ENCODE measurements at places on chromosomes 12 and 14. TPM values are rescaled to one million over a fixed set of nuclear protein-coding genes. Genes with fewer than 3 reads are reported as not detected.
A peak's percentile ranks its signal among the peaks of the same experiment; 100 is the strongest.

- no peak for DNase-seq
These were observed 38.8 kb upstream of the ATP23 start for GRCh38 chr12:57902478-57902969.

GRCh38 chr12:49015196-49015595 is 3.4 kb downstream of the PRKAG1 start:
- DNase-seq, result no peak

DNA sequence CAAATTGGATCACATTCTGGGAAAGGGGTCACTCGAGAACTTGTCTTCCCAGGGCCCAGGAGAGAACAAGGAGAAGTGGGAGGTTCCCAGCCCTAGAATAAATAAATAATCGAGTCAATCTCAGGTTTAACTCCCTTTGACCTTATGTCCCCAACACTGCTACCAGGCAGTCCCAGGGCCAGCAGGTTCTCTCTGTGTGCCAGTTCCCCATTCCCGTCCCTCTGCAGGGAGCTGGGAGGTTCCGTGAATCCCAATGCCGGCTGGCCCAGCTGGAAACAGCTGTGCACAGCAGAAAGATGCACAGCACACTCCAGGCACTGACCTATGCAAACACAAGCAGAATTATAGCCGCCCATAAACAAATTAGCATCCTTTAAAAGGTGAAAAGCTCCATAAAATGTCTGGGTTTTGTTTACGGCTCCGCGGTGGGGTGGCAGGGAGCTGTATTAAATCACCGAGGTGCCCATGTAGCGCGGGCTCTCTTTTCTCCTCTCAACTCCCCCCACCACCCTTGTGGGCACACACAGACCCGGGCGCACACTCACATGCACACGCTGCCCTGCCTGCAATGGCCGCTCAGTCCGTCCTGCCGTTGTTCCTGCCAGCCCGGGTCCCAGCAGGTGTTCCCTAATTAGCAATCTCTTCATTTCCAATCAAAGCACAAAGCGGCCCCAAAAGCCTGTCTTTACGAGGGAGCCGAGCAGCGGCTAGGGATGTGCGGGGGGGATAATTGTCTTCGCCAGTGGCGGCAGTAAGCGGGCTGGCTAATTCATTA is 46.6 kb upstream of the ESRRB start:
- no peak for DNase-seq

DNA sequence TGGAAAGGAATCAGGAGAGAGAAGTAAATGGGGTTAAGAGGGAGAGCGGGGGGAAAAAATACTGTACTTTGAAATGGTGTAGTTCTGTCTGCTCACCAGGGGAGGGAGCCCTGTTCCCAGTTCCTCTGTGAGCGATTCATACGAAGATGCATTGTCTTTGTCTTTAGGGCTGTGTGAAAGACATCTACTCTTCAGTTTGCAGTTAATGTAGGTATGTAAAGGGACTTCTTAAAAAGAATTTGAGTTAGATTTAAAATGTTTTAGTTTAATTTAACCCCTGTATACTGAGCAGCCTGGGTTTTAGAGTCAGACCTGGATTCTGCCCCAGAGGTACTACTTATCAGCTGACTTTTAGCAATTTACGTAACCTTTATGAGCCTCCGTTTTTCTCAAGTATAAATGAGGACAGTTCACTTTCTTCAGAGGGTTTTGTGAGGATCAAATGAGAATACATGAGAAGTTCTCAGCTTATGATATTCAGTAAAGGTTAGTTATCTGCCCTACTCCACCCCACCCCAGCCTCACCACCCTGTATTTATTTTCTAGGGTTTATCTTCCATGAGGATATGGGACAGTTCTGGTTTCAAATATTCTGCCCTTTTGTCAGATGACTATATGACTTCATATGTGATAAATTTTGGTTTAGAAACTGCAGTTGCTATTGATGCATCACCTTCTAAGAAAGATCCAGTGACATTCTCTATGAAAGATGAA is 82.5 kb upstream of the EVL start:
- peak; percentile 72 for DNase-seq

DNA sequence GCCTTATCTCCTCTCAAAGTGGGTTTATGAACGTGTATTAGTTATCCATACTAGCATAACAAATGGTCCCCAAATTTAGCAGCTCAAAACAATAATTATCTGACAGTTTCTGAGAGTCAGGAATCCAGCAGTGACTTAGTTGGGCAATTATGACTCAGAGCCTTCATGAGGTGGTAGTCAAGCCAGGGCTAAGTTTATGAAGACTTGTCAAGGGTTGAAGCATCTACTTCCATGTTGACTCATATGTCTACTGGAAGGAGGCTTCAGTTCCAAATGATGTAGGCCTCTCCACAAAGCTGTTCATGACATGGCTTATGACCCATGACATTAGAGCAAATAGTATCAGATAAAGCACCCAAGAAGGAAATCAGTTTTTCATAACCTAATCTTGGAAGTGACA is 73.2 kb downstream of the IPO8 start:
- DNase-seq, result no peak

DNA sequence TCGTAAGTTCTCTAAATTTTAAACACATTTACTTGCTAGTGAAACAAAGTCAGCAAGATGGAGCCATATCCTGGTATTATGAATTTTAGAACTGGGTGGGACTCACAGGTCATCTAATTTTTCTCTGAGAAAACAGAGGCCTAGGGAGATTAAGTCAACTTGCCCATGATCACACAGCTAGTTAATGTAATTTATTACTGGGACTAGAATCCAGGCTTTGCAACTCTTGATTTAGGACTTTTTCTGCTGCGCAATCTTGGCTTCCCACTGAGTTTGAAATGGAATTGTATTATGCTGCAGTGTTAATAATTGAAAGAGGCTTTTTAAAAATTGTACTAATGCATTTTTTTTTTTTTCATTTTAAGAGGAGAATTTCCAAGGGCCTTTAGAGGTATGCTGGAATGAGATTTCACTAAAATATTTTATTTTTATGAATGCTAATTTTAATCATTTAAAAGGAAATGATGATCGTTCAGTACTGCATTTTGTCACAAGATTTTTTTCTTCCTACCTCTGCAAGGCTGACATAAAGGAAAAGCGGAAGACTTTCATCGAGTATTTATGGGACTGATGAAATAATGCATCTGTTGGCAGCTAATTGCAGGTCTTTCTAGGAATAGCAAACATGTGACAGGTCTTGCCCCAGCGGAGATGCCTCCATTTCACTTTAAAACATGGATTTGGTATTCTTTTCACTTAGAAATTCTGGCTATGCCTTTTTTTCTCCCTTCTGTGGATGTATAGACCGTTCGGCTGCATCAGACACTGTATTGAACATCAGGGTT is 9.6 kb downstream of the CRADD start:
- no peak for DNase-seq

GRCh38 chr12:4448943-4449850 is 3.6 kb upstream of the FGF6 start:
- no peak for DNase-seq

DNA sequence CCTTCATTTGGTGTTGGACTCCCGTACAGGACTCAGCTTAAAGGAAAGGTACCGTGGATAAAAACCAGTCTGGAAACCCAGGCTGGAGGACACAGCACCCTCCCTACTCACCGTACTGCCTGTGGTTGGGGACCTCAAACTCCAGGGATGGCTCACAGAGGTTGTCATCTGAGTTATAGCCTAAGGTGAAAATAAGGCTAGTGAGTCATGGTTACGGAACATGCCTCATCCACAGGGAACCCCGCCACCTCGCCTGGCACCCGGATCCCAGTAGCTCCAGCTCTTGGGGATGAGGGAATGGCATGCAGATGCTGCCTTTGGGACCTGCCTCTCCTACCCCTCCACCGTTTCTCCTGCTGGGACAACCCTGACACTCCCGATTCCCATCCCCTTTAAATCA is 36.8 kb upstream of the GPR68 start:
- DNase-seq, result no peak

- no peak for DNase-seq
These were observed 11.4 kb upstream of the ARF6 start for GRCh38 chr14:49881350-49882001.

- no peak for DNase-seq
These were observed 80.9 kb downstream of the ABCD2 start for GRCh38 chr12:39538679-39539104.

- peak; percentile 57 for DNase-seq
These were observed 1.5 kb downstream of the WNK1 start for GRCh38 chr12:753611-754472.

- no peak for DNase-seq
These were observed 7.6 kb downstream of the FIGNL2 start for GRCh38 chr12:51840966-51841365.

DNA sequence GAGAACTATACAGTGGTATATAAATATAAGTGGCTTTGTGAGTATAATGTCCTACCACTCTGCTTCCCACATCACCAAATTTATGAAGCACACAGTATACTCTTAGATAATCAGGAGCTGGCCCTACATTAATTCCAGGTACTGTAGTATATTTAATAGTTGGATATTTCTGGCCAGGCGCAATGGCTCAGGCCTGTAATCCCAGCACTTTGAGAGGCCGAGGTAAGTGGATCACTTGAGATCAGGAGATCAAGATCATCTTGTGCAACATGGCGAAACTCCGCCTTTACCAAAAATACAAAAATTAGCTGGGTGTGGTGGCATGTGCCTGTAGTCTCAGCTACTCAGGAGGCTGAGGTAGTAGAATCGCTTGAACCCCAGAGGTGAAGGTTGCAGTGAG is 104.0 kb downstream of the FOXA1 start:
- DNase-seq, result no peak

GRCh38 chr14:68392393-68393141 is 400.3 kb downstream of the ZFP36L1 start:
- no peak for DNase-seq

DNA sequence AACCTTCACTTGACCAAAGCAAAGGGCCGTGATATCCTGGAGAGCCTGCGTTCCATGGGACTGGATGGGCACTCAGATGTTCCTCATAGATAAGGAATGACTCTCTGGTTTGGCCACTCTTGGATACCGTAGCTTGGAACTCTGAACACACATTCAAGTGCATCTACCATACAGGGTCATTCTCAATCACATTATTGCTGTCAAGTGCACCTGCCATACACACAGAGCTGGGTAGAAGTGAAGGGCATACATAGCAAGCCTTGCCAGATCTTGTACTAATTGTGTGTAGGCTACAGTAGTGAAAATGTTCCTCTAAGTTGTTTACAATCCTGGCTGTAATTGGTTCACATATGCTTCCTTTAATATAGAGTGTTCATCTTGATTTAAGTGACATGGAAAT is 58.3 kb downstream of the PELI2 start:
- DNase-seq, result no peak

DNA sequence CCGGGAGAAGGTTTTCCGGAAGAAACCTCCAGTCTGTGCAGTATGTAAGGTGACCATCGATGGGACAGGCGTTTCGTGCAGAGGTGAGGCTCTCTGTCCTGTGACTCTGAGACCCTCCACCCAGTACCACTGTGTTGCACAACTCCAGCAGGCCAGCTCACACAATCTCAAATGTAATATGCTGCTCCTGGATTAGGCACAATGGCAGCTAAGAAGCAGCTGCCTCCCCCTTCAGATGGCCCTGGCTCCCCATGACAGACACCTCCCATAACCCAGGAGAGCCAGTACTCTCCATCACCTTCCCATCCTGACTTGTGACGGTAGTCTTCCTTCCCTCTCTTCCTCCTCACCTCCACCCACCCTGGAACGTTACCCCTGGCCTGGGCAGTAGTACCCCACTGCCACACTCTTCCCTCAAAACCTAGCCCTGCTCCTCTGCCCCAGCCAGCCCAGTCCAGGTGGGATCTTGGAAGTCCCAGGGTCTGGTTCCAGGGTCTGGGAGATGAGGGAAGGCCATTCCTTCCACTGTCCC is 2.1 kb downstream of the TNS2 start:
- no peak for DNase-seq

Gene RIPK3
- total RNA-seq, result 18.8 TPM

Gene SYNE2
- total RNA-seq, result 212 TPM

Gene CLEC4C
- total RNA-seq, result not detected

Gene KRT3
- total RNA-seq, result not detected

Gene ARMH4
- total RNA-seq, result not detected

Gene SHMT2
- 415 TPM for total RNA-seq

Gene NEUROD4
- total RNA-seq, result not detected

Gene P2RX2
- total RNA-seq, result not detected

Gene ESR2
- 37.7 TPM for total RNA-seq

Gene MYH6
- total RNA-seq, result not detected

Measured in OCI-LY7 (cell line).